ENCODE measurements at places on chromosomes 4 and X. TPM values are rescaled to one million over a fixed set of nuclear protein-coding genes. Genes with fewer than 3 reads are reported as not detected.

Gene FNIP2
- polyA plus RNA-seq = 4.7 TPM

Gene TLR1
- polyA plus RNA-seq = 0.24 TPM

Gene GPR119
- polyA plus RNA-seq = not detected

Gene MMGT1
- 8.1 TPM for polyA plus RNA-seq

Gene FGG
- polyA plus RNA-seq = not detected

Gene L1CAM
- polyA plus RNA-seq = 1.9 TPM

Gene PAGE5
- not detected for polyA plus RNA-seq

Gene DRD5
- not detected for polyA plus RNA-seq

Gene DTHD1
- not detected for polyA plus RNA-seq

Gene TMPRSS11D
- polyA plus RNA-seq = not detected

Gene RGN
- 0.26 TPM for polyA plus RNA-seq

Gene BEND4
- polyA plus RNA-seq = not detected

Gene PRIMPOL
- 8.8 TPM for polyA plus RNA-seq

Gene ZC4H2
- 13.6 TPM for polyA plus RNA-seq

Gene VEGFD
- polyA plus RNA-seq = 0.19 TPM

Gene IL1RAPL1
- polyA plus RNA-seq = 1.4 TPM

Gene GLRA3
- polyA plus RNA-seq = not detected

Gene SPATA18
- 3.0 TPM for polyA plus RNA-seq

Gene HMX1
- polyA plus RNA-seq = not detected

Gene MXRA5
- 1.1 TPM for polyA plus RNA-seq

Gene BEX1
- 0.27 TPM for polyA plus RNA-seq
